Suppressor macrophage (primary cell): ENCODE measurements at places on chromosomes 7 and 10.

- no peak for DNase-seq
Measured at GRCh38 chr7:80359476-80359875, 152.4 kb downstream of the GNAT3 start.

DNA sequence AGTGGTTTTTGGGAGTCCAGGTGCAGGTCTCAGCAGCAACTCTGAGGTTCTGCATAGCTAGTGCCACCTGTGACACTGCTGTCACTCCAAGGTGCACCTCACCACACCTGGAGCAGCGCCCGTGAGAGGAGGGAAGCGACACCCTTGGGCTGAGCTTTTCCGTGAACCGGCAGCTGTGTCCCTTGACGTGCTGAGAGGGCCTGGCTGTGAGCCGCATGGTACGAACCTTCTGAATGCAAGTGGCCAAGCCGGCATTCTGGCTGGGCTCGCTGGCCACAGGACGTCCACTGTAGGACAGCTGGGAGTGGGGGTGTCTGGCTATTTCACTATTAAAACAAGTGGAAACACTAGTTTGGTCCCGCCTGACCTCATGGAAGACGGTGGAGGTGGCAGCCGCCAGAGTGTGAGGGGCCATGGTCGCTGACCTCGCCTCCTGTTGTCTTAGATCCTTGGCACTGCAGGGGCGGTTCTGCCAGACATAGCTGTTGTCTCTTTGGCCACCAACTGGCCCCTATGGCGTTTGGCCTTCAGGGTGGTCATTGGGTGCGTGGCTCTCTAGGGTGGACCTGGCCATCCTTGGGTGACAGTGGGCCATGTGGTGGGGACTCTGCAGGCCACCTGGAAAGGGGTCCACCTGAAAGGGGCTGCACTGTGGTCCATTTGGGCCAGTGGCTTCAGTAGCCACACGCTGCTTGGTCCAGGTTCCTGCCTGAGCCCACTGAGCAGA lies 12.9 kb downstream of the INPP5A start:
- no peak for DNase-seq

DNA sequence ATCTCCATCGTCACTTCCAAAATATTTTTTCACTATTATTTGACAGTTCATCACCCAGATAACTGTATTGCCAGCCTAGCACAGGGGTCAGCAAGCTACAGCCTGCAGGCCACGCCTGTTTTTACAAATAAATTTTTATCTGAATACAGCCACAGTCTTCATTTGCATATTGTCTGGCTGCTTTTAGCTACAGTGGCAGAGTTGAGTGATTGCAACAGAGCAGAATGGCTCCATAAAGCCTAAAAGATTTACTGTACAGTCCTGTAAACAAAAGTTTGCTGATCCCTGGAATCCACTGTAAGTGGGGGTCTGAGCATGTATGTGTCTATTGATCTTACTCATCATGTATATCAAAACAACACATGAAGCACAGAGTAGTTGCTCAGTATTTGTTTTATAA lies 45.9 kb upstream of the GNAI1 start:
- DNase-seq = no peak

DNA sequence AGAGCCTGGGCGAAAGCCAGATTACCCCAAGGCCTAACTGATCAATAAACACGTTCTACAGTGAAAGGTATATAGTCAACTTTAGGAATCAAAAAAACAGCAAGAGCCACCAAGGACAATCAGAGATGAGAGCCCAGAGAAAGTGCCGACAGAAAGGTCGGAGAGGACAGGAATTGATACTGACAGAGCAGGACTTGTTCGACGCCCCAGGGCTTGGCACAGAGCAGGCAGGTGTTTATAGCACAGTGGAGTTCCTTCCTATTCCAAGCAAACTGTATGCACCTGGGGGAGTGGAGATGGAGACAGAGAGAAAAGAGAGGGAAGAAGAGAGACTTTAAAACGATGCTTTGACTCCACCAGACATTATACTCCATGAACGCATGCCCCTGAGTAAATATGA lies 39.5 kb downstream of the PPP1R3C start:
- no peak for DNase-seq
